ENCODE measurements at places on chromosomes 7 and 10.
A peak's percentile ranks its signal among the peaks of the same experiment; 100 is the strongest.

- no peak for DNase-seq
Observed at GRCh38 chr7:116584721-116585120, 59.9 kb downstream of the CAV1 start.

GRCh38 chr10:132925071-132925561 lies 17.3 kb downstream of the CFAP46 start:
- DNase-seq: no peak

DNA sequence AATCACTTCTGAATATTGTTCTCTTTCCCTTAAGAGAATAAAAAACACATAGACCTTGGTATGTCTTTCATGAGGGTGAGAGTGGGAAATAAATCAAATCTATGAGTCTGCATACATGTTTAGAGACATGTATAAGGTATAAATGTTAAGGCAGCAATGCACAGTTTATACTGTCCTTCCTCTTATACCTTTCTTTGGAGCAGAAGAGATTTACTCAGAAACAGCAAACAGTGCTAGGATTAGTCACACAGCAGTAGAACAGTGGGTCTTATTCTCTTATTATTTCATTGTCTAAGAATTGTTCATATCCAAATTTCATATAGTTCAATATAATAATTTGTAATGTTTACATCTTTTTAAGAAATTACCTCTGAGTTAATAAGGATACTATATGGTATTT lies 126.7 kb upstream of the TMEM196 start:
- no peak for DNase-seq

DNA sequence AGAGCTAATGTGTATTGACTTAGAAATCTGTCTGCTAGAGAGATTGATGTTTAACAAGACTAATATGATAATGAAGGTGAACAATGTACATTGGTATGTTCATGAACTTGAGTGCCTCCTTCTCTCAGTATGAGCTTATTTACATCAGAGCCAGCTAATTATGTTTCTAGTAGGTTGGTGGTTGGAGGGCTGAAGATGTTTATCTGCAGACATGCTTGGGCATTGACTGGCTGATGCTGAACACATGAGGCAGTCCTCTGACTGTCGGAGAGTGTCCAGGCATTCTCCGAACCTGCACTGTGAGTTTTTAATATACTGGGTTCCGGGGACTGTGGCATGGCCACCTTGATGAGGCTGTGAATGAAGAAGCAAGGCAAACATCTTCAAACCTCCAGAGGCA lies 47.5 kb downstream of the BMPER start:
- no peak for DNase-seq

- DNase-seq: peak; percentile 34
Observed at GRCh38 chr7:30595436-30596013, 847 bp downstream of the GARS1 start.

DNA sequence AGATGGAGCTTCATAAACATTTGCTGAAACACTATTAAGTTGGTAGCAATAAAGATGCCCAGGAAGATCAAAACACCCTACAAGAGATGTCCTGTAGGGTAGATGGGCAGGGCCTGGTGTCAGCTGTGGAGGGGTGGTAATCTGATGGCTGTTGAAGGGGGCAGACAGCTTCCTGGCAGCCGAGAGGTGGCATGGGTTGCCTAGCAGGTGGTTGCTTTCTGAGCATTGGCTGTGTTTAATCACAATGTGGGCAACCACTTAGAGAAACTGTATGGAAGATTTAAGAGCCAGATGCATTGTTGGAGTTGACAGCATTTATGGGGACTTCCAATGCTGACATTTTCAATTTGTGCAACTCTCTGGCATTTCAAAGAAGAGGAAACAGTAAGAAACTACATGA lies 79.9 kb upstream of the SLC26A5 start:
- no peak for DNase-seq

DNA sequence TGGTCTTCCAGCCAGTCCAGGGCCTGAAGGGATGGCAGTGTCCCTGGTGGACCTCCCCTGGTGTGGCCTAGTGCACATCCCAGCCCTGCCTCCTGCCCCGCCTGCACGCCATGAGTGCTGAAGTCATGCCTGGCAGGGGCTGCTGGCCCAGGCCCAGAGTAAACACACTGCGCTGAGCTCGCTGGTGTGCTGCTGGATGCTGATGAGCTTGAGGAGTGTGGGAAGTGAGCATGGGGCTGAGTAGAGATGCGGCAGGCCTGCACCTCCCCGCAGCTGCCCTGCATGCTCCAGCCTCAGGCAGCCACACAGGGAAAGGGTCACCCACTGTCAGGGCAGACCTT lies 43.2 kb downstream of the HTRA1 start:
- DNase-seq: no peak

GRCh38 chr7:152158801-152159587 lies 133.5 kb downstream of the GALNT11 start:
- DNase-seq: peak; percentile 9

DNA sequence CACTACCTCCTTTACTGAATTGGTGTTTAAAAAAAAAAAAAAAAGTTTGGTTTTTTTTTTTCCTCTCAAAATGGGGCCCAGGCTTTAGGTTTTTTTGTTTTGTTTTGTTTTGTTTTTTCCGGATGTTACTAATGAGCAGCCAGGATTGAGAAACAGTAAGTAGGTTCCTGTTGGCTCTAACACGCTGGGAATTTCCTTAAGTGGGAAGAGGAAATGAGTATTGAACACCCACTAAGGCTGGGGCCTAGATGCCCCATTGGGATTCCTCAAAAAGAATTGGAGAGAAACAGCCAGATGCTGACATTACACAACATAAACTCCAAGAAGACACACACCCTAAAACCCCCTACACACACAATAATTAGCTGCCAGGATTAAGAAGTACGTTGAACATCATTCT lies 102.2 kb upstream of the NANOS1 start:
- DNase-seq: no peak

- DNase-seq: no peak
Observed at GRCh38 chr7:70392256-70392876, 739.6 kb upstream of the GALNT17 start.

- no peak for DNase-seq
Observed at GRCh38 chr10:13769946-13770345, 183.2 kb downstream of the PRPF18 start.

DNA sequence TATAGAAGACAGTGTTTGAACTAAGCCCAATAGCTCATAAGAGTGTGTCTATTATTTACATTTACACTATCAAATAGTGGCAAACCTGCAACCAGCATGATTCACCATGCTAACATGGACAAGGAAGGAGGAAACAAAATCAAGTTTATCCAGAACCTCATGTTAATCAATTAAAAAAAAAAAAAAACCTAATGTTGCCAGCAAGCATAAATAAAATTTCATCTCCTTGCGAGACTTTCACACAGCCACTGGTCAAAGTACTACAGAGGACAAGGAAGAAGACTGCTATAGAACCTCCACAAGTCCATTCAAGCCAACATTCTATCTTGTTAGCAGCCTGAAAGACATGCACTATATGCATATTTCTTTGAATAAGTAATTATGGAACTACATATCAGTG lies 9.7 kb downstream of the TM9SF3 start:
- no peak for DNase-seq

- DNase-seq: peak; percentile 1
Observed at GRCh38 chr7:14073543-14073942, 84.1 kb upstream of the ETV1 start.

DNA sequence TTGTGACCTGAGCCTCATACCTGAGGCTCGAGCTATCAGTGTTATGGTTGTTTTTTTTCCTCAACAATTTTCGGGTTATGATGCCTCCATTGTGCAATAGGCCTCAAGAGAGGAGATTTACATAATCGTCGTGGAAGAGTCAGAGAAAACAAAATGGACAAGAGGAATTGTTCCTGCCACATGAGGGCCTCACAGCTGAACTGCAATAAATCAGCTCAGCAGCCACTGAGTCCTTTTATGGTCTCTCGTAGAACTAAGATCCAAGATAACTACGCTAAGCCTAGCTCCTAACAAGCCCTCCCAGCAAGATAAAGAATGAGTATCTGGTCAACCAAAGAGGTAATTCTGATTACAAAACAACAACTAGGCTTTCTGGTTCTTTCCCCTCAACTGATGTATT lies 336.8 kb downstream of the WDR11 start:
- DNase-seq: no peak

- no peak for DNase-seq
Observed at GRCh38 chr10:132043861-132044695, 21.7 kb upstream of the JAKMIP3 start.

DNA sequence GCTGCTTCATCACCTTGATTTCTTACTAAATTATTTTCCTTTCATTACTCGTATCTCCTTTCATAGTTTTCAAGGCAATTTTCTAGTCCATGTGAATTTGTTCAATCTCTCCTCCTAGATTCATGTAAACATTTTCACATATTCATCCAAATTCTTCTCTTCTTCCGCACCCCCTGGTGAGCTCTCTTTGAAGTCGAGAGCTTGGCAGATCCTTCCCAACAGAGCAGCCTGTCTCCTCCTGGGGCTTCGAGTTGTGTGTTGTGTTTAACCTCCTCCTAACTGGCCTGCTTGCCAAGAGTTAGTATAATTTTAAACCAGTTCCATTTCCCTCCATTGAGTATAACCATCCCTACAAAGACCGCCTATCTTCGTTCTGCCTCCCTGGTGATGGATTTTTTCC lies 272.4 kb upstream of the CELF2 start:
- no peak for DNase-seq

- DNase-seq: no peak
Observed at GRCh38 chr7:46554688-46555422, 633.8 kb upstream of the IGFBP3 start.

- DNase-seq: no peak
Observed at GRCh38 chr7:71408271-71408670, 276.3 kb downstream of the GALNT17 start.

DNA sequence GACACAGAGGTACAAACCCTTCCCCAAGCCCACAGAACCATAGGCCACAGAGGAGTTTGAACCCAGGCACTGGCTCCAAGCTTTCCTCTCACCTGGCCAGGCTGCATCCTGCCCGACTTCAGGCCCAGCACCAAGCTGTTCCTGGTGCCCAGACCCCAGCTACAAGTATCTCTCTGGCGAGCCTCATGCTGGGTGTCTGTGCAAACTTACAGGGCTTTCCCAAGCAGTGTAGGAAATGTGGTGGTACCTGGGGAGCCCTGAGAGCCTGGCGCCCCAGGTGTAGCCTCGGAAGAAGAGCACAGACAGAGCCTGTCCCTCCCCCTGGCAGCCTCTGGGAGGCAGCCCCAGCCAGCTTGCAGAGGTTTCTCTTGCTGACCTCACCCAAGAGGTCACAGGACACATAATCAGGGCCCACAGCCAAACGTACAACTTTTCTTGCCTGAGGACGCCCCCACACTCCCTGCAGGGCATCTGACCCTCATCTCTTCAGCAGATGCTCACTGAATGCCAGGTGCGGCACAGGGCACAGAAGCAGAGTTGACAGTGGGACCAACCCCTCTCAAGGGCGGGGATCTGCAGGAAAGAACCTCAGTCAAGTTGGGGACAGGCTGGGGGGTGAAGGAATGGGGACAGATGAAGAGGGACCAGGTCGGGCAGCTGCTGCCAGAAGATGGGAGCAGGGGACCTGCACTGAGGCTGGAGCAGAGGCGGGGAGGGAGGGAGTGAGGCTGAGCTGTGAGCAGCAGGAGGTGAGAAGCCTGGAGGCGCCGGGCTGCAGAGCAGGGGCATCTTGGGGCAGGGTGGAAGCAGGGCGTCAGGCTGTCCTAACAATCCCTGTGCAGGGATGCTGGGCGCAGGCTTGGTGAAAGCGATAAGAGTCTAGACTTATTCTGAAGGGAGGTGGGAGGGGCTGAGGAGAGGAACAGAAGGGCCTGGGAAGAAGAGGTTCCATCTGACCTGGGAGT lies 16.3 kb upstream of the MYL7 start:
- no peak for DNase-seq

DNA sequence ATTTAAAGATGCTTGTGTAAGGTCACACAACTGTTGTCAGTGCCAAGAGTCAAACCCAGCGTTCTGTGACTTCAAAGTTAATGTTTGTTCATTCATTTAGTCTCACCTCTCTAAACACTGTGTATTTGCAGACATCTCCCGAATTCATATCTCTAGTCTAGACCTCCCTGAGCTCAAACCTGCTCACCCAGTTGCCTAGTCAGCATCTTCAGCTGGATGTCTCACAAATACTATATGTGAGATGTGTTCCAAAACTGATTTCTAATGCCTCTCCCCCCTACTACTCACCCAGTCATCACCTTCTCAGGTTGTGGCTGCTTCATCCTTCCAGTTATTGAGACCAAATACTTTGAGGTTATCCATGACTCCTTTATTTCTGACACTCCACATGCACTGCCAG lies 91.4 kb downstream of the ST7 start:
- no peak for DNase-seq

- no peak for DNase-seq
Observed at GRCh38 chr7:73829505-73829904, 1.3 kb upstream of the CLDN4 start.

DNA sequence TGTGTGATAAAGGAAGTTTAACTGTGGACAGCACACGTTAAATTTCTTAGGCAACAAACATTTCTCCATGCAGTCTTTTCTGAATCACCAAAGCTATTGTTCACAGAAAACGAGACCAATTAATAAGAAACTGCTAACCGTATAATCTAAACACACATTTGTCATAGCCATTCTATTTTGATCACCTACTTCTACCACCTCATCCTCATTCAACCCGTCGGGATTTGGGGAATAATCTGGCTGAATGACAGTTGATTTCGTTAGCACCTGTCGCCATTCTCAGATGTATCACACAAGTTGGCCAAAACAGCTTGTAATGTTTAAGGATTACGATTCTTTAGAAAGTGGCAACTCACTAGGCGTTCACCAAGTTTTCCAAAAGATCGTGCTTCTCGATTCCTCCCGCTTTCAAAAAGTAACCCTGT lies 1.2 kb downstream of the EZH2 start:
- peak; percentile 16 for DNase-seq

- no peak for DNase-seq
Observed at GRCh38 chr10:61439058-61439609, 14.0 kb downstream of the TMEM26 start.

DNA sequence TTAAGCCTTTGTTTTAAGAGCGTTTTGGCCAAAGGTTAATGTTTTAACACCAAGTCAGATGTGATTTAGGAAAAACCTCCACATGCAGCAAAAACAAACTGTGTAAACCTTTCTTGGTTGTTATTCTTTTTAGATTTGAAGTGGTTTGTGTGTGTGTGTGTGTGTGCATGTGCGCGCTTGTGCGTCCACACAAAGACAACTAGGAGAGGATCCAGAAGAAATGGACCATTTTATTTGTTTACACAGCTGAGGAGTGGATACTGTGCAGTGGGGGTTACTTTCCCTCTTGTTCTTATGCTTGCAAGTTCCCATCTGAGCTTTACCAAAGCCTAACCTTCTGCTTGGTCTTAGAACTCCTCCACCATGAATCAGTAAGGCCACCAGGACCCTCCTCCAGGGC lies 20.0 kb downstream of the TCF7L2 start:
- DNase-seq: no peak

DNA sequence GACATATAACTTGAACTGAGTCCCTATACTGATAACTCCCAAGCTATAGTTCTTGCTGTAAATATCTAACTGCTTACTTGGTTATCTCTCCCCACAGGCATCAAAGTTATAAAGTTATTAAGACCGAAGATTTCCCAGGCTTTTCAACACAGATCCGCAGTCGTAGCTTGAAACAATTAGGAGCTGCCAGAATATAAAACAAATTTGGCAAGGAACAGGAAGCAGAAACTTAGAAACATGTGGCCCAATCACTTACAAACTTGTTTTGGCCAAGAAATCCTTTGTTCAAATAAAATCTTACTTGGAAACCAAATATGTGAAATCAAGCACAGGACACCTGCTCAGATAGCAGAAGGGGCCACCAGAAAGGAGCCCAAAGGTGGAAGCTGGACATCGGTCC lies 9.0 kb downstream of the SLC16A12 start:
- no peak for DNase-seq
